ENCODE measurements at places on chromosomes 1 and 21. TPM values are rescaled to one million over a fixed set of nuclear protein-coding genes. Genes with fewer than 3 reads are reported as not detected.

Gene C1orf74
- total RNA-seq, result 2.2 TPM

Gene INSRR
- total RNA-seq, result not detected

Gene OVAAL
- total RNA-seq, result not detected

Gene COL24A1
- 0.15 TPM for total RNA-seq

Gene EPHA8
- total RNA-seq, result not detected

Gene CELA3B
- not detected for total RNA-seq

Gene CD52
- total RNA-seq, result not detected

Gene F13B
- total RNA-seq, result not detected

Gene SFN
- 1.2 TPM for total RNA-seq

Gene SYT6
- not detected for total RNA-seq

Gene CNR2
- total RNA-seq, result not detected

Gene WNT2B
- total RNA-seq, result 0.74 TPM

Gene TLCD4
- 0.84 TPM for total RNA-seq

Gene OR2T11
- not detected for total RNA-seq

Gene CBR3
- 24.1 TPM for total RNA-seq

Gene TGFBR3
- total RNA-seq, result 7.9 TPM

Gene SPAG17
- total RNA-seq, result not detected

Gene COL6A1
- 792 TPM for total RNA-seq

Gene ITGB2
- 0.34 TPM for total RNA-seq

Gene GBP4
- total RNA-seq, result not detected

Gene SPRR2D
- total RNA-seq, result not detected

Gene SMPDL3B
- total RNA-seq, result not detected

Gene ZNF593OS
- not detected for total RNA-seq

Gene IFNAR2
- total RNA-seq, result 1.7 TPM

Gene SLC1A7
- not detected for total RNA-seq

Gene SELENBP1
- 25.9 TPM for total RNA-seq

Gene USF1
- total RNA-seq, result 38.2 TPM

Gene OR2L8
- total RNA-seq, result not detected

Gene KRTAP19-1
- not detected for total RNA-seq

Gene OLFML2B
- total RNA-seq, result 3.0 TPM
